ENCODE measurements at places on chromosomes 4 and X.

- no peak for DNase-seq
Measured at GRCh38 chr4:47729131-47729680, 108.7 kb downstream of the CORIN start.

DNA sequence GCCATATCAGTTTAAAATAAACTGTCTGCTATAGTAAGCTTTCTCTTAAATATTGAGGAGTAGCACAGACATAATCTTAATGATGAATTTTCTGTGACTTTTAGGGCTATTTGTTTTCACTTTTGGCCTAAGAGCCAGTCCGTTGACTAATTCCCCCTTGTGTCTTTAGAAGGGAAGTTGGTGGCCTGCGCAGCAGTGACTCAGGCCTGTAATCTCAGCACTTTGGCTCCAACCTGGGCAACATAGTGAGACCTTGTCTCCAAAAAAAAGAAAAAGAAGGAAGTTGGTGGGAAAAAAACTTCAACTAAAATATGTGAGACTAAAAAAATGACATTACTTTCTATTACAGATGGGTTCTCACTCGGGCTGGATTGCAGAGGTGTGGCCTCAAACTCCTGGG, 3.4 kb downstream of the NCAPG start:
- DNase-seq, result no peak

DNA sequence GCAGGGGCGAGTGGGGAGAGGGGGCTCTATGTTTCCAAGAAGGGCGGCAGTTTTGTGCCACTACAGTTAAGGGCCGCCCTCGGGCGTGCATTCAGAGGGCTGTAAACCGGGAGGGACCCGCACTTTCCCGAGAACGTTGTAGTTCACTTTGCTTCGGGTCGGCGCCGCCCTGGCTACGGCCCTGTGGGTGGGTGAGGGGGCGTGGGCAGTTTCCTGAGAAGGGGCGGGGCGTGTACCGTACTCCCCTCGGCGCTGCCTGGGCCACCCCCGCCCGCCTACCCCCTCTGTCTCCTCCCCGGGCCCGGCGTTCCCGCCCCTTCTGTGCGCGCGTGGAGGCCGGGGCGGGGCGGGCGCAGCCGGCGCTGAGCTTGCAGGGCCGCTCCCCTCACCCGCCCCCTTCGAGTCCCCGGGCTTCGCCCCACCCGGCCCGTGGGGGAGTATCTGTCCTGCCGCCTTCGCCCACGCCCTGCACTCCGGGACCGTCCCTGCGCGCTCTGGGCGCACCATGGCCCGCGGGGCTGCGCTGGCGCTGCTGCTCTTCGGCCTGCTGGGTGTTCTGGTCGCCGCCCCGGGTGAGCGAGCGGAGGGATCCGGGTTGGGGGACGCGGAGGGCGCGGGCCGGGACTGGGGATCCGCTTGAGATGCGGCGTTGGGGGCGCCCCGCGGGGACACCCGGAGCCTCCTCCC, at the start of gene CD99:
CD99 (plus strand) TSS at position 440 of the 687 bp plus-strand sequence; CDS start at position 506, 66 bp downstream.
- DNase-seq, result peak; percentile 78

DNA sequence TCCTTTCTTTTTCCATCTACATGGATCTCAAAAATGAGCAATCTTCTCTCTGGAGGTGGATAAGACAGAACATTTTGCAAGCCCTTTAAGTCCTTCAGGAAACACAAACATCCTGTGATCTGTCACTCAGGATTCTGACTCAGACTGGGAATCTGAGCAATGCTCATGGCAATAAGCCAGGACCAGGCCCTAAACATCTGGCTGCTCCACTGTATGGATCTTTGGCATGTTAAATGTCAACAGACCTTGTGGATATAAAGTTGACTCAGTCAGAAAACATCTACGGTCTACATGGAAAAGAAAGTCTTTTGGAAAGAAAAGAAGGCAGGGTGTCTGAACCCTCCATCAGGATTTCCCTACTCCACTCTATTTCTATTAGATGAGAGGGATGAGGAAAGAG, 17.8 kb upstream of the CHIC2 start:
- DNase-seq, result no peak

DNA sequence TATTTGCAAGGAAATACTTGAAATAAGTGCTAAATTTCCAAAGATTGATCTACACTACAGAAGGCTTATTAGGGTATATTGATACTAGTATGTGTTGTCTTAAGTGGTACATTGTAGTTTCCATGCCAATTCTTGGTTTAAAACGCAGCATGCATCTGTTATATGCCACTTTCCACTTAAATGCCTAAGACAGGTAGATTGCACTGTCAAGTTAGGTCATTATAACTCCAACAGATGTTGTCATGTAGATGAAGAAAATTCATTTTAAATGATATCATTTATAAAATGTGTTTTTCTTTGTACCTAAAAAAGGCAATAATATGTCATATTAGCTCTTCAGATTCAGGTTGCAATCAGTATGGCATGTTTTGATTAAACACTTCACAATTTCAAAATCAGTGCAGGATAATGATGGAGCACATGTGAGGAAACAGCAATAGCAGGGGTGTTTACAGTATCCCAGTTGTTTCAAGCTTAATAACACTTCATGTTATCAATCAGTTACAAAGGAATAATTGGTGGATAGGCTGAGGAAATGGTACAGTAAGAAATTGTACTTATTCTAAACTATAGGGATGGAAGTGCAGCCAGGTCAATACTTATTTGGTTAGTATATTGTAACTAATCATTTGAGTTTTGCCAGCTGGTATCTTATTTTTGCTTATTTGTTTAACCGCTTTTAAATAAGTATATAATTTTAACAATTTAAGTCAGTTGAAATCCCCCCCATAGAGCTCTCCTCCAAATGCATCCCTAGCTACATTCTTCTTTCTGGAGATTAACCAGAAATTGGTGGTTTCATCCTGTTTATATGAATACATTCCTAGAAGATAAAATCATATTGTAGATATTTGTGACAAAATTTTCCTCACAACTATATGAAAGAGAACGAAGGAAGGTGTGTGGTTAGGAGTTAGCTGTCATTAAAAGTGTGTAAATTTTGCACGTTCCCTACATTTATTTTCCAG, 454.4 kb upstream of the ATOH1 start:
- DNase-seq, result no peak

- no peak for DNase-seq
Measured at GRCh38 chr4:2825740-2826139, 17.9 kb upstream of the ADD1 start.

DNA sequence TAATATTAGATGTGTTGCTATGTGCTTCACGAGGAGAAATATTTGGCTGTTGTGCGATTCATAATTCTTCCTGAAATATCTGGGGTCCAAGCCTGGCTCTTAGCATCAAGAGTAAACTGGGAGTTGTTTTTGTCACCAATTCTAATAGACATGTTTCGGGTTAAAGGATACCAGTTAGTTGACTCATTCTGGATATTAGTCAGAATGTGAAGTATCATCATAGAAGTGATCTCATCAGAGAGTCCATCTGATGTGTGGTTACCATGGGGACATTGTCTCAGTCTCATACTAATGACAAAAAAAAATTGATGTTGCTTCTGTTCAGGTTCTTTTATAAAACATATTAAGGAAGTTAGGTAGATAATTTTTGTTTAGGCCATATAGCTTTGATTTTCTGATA, 57.2 kb upstream of the MTMR1 start:
- DNase-seq, result no peak

- no peak for DNase-seq
Measured at GRCh38 chrX:71668248-71668595, 876 bp downstream of the LOC101059915 start.

DNA sequence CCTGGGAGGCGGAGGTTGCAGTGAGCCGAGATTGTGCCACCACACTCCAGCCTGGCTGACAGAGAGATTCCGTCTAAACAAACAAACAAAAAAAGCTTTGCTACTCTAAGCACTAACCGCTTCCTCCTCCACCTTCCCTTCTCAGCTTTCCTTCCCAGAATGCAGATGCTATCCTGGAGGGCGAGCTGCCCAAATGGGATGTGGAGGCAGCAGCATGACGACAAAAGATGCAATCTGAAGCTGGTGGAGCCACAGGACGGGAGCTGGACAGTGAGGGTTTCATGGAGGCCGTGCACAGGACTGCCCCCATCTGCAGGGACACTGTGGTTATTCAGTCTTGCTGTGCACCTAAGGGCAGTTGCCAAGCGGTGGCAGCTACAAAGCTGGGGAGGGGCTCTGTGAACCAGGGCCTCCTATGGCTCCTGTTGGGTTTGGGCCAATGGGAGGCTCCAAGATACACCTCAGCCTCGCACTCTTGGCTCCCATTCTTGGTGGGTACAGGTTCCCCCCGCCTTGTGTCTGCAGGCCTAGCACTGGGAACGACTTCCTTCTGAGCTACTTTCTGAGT, 47.4 kb downstream of the WDR1 start:
- no peak for DNase-seq

GRCh38 chr4:110753466-110753865, 130.6 kb upstream of the PITX2 start:
- DNase-seq, result no peak

DNA sequence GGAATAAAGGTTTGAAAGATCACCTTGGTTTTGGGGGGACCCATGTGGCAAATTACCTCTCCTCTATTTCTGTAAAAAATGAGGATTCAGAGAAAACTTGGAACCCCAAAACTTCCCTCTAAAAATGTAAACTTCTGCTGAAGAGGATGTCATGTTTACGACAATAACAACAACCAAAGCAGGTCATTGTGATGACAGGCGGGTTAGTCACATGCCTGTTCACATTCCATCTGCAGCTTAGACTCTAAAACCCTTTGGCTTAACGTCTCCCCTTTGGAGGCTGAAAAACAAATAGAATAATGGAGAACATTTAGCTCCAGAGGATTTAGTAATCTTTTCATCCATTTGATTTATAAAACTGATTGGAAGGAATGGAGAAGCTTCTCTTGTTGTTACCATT, 75.0 kb upstream of the FAM9C start:
- DNase-seq, result no peak

DNA sequence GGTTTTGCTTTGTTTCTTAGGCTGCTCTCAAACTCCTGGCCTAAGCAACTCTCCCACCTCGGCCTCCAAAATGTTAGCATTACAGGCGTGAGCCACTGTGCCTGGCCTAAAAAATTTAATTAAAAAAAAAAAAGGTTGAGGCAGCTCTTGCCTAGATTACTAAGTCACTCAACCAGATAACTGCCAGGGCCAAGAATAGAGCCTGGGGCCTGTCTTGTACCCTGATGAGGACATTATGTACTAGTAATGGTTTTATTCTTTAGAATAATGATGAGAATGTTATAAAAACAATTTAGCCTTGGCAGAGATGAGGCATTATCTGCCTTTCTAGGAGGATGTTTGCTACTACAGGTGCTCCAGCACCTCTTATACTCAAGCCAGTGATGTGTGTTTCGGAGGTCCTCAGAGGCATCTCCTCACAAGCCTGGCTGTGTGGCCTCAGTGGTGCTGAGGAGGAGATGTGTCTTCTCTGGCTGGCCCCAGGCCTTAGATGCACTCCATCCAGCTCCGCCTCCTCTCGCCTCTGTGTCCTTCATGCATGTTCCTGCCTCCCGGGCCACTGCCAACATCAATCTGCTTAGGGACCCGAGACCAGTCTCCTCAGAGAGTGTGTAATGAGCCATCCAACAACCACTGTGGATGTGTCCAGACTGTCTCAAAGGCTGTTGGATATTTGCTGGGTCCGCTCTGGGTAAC, 337.7 kb upstream of the GATB start:
- no peak for DNase-seq

GRCh38 chrX:31811106-31811505, 739.3 kb upstream of the FTHL17 start:
- no peak for DNase-seq

- DNase-seq, result peak; percentile 8
Measured at GRCh38 chrX:10722851-10723250, 102.5 kb upstream of the MID1 start.

DNA sequence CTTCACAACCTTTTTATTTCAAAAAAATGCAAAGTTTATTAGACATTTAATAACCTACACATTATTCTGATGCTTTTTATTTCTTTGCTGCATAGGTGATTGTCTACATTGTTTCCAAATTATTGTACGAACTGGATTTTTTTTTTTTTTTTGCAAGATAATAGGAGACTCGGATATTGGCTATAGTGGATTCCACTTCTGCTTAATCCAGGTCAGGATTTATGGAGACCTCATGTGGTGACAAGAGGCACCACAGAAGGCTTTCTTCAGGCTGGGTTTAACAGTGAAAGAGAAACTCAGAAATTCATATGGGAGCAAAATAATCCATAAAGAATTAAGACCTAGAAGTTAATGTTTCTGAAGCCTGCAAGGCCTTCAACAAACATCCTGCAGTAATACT, 2.4 kb upstream of the SLIT2 start:
- no peak for DNase-seq

DNA sequence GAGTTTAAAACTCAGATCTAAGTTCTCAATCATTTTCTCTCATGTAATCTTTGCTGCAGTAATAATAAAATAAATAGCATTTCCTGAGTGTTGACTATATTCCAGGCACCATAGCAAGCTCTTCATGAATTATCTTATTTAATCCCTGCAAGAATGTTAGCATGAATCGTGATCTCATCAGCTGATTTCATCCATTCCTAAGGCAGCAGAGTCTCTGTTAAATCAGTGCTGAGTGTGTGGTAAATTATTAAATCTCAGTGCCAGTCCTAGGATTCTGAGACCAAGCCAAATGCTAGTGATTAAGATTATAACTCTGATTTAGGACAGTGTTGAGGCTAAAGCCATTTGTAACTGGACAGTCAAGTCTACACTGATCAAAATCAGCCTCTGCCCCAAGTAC, 240.3 kb upstream of the TAPT1 start:
- DNase-seq, result no peak

DNA sequence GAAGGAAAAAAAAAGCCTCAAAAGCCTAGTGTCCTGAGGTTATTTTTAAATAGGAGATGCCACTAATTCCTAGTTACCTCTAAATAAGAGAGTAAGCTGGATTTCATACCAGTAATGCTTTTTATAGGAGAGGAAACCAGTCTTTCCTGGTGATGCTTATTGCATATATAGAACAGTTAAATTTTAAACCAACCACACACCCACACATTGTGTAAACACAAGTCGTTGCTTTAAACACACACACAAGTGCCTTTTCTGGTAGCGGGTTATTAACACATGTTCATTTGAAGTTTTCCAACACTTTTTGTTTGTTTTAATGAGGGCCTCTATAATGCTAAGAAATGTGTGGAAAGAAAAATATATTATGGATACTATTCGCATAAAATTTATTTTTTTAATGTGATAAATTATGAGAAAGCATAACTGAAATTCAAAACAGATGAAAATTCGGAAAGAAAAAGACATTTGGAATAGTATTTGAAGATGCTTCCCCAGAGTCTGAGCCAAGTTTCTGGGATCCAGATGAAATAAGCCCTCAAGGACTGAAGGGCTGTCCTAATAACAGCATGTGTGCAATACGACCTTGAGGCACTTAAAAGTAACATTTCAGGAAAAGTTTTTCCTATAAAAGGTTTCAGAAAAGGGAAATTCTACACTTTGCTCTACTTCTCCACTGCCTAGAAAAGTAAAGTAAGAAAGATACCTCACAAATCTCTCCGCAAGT, 2.0 kb downstream of the ANTXR2 start:
- DNase-seq, result no peak

GRCh38 chr4:87192145-87192919, 28.1 kb downstream of the KLHL8 start:
- DNase-seq, result no peak

DNA sequence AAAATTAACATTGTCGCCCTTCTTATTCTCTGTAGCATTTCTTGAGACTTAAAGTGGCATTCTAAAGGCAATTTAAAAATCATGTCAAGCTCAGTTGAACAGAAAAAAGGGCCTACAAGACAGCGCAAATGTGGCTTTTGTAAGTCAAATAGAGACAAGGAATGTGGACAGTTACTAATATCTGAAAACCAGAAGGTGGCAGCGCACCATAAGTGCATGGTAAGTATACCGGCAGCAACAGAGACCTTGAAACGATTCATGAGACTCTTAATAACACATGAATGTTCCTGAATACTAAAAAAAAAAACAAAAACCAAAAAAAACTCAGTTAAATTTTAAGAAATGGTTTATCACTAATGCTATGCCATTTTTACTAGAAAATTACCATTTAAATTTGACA, 82.4 kb upstream of the HPRT1 start:
- DNase-seq, result no peak
